ENCODE measurements at places on chromosomes 16 and 17.
A peak's percentile ranks its signal among the peaks of the same experiment; 100 is the strongest.

GRCh38 chr17:83067718-83068261 is 11.6 kb upstream of the METRNL start:
- DNase-seq = no peak

DNA sequence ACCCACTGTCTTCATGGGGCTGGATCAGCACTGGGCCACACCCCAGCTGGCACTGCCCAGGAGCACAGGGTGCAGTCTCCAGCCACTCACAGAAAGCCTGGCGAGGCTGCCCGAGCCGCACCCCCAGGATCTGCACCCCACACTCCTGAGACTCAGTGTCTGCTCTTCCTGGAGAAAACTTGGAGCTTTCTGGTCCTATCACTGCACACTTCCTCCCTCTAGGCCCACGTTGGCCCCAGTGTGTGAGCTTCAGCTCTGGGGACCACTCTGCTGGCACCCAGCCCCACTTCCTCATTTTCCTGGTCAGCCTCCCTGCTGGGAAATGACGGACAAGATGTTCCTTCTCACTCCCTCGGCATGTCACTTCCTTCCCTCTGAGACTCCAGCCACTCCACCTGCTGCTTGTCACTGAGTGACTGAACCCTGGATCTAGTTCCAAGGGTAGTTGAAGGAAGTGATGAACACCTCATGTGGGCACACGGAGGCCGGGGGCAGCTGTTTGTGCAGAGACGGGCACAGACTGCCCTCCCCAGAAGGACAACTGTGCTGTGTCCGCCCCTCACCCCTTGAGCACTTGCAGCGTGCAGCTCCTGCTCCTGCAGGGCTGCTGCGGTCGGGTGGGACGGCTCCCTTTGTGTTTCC is 29.0 kb downstream of the ZC3H18 start:
- no peak for DNase-seq

GRCh38 chr16:49576941-49577340 is 203.3 kb downstream of the C16orf78 start:
- DNase-seq = no peak

GRCh38 chr17:81999587-81999975 is 22.2 kb downstream of the ASPSCR1 start:
- DNase-seq = no peak

- no peak for DNase-seq
Observed at GRCh38 chr16:82684256-82684655, 57.5 kb downstream of the CDH13 start.

- no peak for DNase-seq
Observed at GRCh38 chr16:67027046-67027445, 1.9 kb upstream of the CBFB start.

- DNase-seq = no peak
Observed at GRCh38 chr17:78449983-78450595, 71.6 kb downstream of the PGS1 start.

GRCh38 chr17:45812102-45812501 is 28.0 kb downstream of the CRHR1 start:
- no peak for DNase-seq

GRCh38 chr17:80924807-80925610 is 66.6 kb upstream of the CHMP6 start:
- no peak for DNase-seq

GRCh38 chr17:40611840-40612474 is 35.7 kb downstream of the SMARCE1 start:
- no peak for DNase-seq

- DNase-seq = no peak
Observed at GRCh38 chr16:75745823-75746222, 19.5 kb upstream of the CPHXL start.

DNA sequence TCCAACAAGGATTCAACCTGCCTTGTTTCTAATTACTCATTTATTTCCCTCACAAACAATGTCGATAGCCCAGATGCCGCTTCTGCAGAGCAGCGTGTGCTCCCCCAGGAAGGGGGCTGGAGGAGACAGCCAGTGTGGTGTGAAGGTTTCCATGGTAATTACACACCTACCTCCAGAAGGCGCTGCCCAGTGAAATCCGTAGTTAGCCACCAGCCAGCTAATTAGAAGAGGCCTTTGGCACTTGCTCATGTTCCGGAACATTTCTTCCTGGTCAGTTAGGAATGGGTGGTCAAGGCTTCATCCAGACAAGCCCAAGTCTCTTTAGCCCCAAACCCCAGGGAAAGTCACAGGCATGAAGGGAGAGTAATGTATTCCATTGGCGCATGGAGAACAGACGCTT is 342.5 kb upstream of the C16orf82 start:
- DNase-seq = no peak

DNA sequence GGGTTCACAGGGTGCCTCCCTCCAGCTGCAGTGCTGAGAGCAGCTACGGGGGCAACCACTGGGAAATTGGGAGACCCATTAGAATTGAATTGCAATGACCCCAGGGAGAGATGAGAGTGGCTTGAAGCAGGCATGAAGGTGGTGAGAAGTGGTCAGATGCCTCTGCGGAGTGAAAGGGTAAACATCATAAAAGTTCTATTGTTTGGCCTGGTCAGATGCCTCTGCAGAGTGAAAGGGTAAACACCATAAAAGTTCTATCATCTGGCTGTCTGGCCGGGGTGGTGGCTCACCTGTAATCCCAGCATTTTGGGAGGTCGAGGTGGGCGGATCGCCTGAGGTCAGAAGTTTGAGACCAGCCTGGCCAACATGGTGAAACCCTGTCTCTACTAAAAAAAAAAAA is 53.5 kb downstream of the TNFRSF13B start:
- no peak for DNase-seq

DNA sequence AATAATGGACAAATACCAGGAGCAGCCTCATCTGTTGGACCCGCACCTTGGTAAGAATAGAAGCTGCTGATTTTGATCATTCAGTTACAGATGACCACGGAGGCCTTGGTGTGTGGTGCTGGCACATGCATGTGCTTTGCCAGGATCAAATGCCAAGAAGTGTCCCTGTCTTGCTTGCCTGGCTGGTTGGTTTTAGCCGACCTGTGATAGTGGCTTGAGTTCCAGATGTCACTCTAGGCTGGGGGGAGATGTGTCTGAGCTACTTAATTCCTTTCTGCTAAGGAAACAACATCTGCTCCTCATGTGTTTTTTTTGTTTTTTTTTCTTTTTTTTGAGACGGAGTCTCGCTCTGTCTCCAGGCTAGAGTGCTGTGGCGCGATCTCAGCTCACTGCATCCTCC is 4.3 kb downstream of the TBCD start:
- no peak for DNase-seq

- no peak for DNase-seq
Observed at GRCh38 chr17:76092526-76093413, 10.8 kb downstream of the EXOC7 start.

GRCh38 chr17:27631411-27631760 is 398 bp downstream of the LGALS9 start:
- DNase-seq = no peak

DNA sequence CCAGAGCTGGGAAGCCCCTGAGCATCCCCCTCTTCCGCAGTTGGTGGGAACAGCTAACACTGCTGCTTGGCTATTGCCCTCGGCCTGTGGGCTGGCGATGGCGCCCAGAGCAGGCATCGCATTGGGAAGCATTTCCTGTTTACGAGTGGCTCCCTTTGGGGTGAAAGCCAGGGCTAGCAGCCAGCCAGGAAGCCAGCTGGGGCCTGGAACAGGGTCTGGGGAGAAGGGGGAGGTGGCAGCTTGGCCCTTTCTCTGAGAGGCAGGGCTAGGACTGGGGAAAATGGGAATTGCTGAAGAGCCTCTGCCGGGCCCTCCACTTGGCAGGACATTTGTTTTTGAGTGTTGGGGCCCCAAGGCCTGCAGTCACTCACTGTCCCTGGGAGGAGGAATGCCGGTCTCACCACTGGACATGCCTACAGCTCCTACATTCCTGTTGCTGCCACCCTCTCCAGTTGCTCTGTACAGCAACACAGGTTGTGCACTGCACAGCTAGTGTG is 2.4 kb upstream of the MTSS2 start:
- peak; percentile 85 for DNase-seq

DNA sequence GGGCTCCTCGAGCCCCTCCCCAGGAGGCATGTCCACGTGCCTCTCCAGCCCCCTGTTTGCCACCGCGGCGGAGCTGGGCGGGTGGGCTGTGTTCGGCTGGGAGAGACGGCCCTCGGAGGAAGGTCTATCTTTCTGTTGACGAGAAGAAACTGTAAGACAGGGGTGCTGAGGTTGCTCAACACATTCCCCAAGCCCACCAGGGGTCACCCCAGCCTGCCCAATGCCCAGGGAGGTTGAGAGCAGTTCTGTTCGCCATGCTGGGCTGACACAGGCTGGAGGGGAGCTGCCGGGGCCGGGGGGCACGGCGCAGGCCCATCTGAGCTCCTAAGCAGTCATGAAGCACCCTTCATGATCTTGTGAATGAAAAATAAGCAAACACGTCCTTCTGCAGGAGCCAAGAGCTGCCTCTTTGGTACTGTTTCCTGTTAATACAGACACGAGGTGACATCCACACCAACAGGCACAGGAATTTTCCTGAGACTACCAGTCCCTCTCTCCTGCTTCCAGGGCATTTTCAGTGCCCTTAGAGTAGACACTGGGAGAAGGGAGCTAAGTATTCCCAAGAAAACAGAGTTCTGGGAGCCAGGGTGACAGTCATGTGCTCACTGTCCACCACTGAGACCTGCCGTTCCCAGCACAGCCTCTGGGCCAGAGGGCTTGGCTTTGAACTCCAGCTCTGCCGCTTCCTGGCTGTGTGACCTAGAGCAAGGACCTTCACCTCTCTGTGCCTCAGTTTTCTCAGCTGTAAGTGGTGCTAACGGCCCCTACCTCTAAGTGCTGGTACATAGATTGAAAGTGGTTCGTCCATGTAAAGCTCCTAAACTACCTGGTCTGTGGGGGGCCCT is 9.2 kb downstream of the UBALD2 start:
- no peak for DNase-seq

- no peak for DNase-seq
Observed at GRCh38 chr17:44384823-44385286, 4.6 kb downstream of the ITGA2B start.

- peak; percentile 6 for DNase-seq
Observed at GRCh38 chr16:31869511-31870201, 4.0 kb upstream of the ZNF267 start.

DNA sequence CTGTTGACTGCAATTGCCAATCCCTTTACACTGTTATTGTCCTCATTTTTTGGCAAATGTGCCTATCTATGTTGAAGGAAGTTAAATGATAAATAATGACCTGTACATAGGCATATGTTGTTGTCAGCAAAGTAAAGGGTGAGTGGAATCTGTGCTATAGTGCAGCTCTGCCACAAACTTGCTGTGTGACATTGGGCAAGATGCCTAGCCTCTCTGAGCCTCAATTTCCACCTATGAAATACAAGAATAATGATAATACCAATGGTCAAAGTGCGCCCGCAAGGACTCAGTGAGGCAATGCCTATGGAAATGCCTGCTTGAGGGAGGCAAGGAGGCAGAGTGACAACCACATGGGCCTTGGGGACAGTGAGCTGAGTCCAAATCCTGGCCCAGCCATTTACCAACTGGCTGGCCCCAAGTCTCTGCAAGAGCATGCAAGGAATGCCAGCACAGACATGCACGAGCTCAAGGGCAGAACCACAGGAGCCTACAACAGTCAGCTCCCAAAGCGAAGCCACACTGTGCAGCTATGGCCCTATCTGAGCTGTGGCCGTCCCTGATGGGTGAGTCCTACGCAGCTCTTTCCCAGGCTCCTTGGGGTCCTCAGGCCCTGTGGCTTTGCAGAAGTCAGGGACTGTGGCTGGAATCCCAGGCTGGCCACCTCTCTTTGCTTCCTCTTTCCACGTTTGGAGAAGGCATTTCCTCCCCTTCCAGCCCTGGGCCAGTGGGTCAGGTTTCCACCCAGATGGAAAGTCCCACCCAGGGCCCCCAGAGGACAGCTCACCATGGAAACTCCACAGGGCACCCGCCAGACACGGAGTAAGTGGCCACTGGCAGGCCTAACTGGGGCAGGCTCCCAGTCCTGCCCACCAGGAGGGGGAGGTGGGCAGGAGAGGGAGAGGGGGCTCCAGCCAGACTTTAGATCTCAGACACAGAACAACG is 82.1 kb downstream of the ZNF423 start:
- peak; percentile 6 for DNase-seq

DNA sequence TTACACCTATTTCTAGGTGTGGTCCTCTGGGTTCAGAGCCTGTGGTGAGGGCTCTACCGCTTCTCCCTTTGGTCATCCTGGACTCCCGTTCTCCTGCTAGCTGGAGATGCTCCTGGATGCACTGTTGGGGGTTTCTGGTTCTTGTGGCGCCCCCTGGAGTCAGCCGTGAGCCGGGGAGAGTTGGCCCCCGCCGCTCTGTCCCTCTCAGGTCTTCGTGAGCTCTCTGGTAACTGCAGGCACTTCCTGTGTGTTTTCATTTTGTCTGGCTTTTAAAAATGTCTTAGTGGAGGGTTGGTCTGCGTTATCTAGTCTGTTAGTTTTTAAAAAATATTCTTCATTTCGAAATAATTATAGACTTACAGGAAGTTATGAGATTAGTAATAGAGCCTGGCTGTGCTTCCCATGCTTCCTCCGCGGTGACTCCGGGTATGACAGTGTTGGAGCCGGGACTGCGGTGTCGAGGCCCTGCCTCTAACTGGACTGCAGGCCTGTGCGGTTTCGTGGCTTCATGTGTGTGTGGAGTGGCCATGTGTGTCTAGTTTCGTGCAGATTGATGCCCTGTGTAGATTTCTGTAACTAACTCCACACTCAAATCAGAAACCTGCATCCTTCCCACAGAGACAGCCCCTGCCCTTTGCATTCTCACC is 78.0 kb upstream of the ZNF750 start:
- DNase-seq = no peak

DNA sequence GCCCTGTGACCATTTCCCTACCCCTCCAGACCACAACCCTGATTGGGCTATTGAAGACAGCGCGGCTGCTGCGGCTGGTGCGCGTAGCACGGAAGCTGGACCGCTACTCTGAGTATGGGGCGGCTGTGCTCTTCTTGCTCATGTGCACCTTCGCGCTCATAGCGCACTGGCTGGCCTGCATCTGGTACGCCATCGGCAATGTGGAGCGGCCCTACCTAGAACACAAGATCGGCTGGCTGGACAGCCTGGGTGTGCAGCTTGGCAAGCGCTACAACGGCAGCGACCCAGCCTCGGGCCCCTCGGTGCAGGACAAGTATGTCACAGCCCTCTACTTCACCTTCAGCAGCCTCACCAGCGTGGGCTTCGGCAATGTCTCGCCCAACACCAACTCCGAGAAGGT is 12.5 kb downstream of the KCNH6 start:
- DNase-seq = no peak

DNA sequence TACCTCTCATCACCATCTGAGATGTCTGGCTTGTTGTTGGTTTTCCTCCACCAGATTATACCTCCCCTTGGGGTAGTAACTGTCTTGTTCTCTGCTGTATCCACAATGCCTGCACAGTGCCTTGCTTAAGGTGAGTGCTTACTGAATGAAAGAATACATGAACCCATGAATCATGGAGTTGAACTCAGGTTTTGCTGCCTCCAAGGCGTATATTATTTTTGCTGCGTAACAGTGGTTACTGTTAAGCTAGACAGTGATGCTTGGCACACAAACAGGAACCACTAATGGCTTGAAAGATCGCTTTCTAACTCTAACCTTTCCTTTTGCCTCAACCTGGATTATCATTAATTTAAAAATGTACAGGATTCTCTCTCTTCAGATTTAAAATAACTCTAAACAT is 695.8 kb downstream of the TOX3 start:
- no peak for DNase-seq

GRCh38 chr17:19739241-19740201 is 8.6 kb downstream of the ALDH3A1 start:
- DNase-seq = no peak

Measured in C1 segment of cervical spinal cord (tissue), 14 donors.